ENCODE measurements at places on chromosomes 5 and 9. TPM values are rescaled to one million over a fixed set of nuclear protein-coding genes. Genes with fewer than 3 reads are reported as not detected.

GRCh38 chr5:144236499-144236898, 65.8 kb downstream of the KCTD16 start:
- DNase-seq = no peak

PCDHA13 gene
- total RNA-seq = not detected

DNA sequence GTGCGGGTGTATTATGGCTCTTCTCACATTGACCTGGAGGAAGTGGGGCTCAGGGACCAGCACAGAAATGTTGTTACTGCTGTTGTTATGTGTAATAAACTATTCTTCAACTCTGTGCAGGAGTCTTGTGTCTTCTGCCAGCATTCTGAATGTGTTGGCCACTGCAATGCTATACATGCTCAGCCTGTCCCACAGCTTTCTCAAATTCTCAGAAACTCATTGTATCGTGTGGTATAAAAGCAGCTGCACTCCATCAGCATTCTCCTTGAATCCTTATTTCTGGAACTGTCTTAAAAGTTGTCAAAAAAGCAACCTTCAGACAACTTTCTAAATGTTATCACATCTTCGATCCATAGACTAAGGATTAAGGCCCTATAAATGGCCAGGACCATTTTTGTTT, 72.0 kb downstream of the ZNF474 start:
- DNase-seq = no peak

LCN6 gene
- not detected for total RNA-seq

DNA sequence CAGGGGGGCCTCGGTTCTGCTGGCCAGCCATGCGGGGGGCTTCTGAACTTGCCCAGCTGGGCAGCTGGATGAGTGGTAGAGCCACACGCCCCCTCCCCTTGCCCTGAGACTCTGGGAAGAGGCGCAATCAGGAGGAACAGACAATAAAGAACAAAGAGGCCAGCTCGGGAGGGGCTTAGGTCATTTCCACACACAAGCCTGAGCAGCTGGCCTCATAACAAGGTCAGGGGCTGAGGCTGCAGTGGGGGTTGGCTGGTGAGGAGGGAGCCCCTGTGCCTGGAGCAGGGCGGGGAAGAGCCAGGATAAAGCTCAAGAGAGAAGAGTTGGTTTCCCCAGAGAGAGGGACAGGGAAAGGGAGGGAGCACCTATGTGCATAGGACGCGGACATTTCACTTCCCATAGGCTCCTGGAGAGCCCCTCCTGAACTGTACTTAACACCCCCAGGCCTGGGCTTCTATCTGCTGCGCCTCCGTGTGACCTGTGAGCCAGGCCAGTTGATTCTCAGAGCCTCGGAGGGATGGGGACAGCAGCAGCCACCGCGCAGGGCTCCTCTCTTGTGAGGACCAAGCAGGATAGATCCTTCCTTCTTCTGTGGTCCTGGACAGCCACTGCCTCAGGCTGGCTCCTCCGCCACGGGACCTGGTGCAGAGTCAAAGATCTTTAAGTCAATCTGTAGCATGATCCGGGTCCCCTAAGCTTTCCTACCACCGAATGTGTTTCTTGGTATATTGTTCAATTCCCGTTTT, 75.3 kb upstream of the GGTA1 start:
- DNase-seq = no peak

FUBP3 gene
- 49.2 TPM for total RNA-seq

DNA sequence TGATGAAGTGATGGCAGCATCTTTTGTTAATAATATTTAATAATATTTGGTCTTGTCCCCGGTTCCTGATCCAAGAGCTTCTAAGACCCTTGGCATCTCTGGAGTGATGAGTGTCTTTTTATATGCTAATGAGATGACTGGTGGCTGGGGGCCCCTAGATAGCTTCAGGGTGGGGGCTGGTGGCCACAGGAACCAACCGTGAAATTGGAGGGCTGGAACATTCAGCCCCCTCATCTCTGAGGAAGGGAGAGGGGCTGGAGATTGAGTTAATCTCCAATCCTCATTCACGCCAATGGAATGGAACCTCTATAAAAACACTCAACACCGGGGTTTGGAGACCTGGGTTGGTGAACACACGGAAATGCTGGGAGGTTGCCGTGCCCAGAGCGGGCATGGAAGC, 78.2 kb upstream of the RAPGEF1 start:
- DNase-seq = no peak

- DNase-seq = no peak
Observed at GRCh38 chr5:34672196-34672595, 16.1 kb downstream of the RAI14 start.

EGFLAM gene
- total RNA-seq = not detected

PCDHB2 gene
- 2.1 TPM for total RNA-seq

- peak; percentile 99 for DNase-seq
Observed at GRCh38 chr5:35136386-35136785, 88.6 kb upstream of the AGXT2 start.

GLRA1 gene
- not detected for total RNA-seq

CD72 gene
- total RNA-seq = 0.05 TPM

EXOC3 gene
- 36.7 TPM for total RNA-seq

SNCB gene
- total RNA-seq = not detected

DNA sequence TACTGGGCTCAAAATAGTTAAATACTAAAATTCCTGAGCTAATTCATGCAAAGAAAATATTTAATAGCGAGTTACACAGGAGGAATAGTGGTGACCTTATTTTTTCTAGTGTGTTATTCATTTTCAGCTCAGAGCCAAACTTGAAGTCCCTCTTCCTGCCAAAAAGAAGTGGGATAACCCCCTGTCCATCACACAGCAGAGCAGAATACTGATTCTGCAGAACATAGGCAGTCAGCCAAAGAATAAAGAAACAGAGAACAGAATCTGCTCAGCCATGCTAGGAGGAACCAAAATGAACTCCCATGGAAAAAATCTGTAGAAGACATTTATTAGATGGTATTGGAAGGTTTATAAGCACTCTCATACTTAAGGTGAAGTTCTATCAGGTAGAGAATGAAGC, 49.4 kb upstream of the GRIN3A start:
- DNase-seq = no peak
